ENCODE measurements at places on chromosomes 5 and 9.

DNA sequence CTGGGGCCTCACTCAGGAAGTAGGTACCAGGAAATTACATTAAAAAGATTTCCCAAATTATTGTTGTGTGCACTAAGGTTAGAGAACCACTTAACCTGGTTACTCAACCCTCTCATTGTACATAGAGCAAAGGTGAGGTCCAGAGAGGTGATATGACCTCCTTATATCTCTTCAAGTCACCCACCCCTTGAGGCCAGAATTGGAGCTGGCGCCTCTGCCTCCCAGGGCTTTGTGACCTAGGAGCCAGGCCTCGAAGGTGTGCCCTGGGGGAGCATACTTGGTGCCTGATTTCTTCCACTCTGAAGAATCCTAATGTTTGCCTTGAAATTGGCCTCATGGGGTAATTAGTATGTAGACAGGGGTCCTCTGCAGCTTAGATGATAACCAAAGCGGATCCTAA, 95.1 kb upstream of the CTSL start:
- no peak for DNase-seq

GRCh38 chr5:158451203-158451992, 592.5 kb upstream of the CLINT1 start:
- no peak for DNase-seq

DNA sequence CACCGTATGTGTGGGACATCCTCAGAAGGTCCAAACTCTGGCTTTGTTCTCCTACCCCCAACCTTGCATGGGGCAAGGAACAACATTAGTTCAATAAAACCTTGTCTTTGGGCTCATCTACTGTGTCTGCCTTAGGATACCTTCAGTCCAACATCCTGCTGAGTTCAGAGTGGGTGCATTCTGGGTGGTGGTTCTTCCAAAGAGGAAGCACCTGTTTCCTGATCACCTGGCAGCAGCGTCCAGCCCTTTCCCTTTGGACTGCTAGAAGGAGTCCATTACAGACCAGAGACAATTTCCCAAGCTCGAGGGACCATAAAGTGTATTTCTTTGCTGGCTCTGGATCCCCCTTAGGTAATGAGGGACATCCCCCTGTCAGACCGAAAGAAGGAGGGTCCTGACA, 154.1 kb downstream of the SEMA6A start:
- DNase-seq = no peak

DNA sequence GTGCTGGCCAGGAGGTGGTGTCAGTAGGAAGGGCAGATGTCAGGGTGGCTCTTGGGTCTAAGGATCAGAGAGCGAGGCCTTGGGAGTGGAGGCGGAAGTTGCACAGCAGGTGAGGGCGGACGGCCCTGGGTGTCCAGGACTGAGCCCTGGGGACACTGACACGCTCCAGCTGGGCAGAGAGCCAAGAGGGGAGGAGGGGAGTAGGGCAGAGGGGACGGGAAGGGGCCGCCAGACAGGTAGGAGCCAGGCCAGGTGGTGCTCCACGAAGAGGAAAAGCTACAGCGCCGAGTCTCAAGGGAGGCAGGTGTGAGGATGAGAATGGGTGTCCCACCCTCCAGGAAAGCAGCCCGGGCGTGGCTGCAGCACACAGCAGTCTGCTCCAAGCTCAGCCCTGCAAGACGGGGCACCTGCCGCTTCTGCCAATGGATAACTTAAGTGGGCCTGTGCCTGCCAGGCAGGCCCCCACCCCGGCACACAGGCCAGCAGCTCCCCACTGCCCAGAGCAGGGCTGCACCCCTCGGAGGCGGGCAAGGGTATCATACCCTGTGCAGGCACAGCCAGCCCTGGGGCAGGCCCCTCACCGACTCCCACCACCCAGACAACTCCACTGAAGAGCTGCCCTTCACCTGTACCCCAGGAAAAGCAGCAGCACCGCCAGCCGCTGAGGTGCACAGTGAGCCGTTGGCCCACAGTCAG, 4.9 kb downstream of the TPRN start:
- DNase-seq = no peak

GRCh38 chr5:141821430-141821925, 56.7 kb downstream of the PCDH1 start:
- DNase-seq = no peak

DNA sequence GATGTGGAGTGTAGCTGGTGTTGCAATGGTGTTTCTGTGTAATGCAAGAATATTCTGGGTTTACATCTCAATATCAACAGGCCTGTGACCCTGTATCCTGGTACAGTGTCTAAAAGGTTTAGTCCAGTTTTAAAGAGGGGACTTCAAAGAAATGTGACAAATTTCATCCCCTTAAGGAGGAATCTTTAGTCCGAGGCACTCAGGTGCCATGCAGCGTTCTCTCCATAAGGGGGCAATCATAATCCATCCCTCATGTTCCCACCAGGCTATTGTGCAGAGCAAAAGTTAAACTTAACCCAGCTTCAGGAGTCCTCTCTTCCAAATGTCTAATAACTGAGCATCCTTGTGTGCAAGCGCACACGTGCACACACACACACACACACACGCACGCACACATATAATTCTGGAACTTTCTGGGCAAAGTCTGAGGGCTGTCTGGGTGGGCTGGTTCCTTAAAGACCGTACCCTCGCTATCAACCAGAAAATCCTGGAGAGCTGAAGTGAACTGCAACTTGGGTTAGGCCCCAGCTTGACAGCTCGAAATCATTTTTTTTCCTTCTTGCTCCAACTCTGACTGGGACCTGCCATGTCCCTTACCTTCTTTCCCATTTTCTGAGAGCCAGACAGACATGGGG, 46.0 kb downstream of the CRB2 start:
- no peak for DNase-seq

DNA sequence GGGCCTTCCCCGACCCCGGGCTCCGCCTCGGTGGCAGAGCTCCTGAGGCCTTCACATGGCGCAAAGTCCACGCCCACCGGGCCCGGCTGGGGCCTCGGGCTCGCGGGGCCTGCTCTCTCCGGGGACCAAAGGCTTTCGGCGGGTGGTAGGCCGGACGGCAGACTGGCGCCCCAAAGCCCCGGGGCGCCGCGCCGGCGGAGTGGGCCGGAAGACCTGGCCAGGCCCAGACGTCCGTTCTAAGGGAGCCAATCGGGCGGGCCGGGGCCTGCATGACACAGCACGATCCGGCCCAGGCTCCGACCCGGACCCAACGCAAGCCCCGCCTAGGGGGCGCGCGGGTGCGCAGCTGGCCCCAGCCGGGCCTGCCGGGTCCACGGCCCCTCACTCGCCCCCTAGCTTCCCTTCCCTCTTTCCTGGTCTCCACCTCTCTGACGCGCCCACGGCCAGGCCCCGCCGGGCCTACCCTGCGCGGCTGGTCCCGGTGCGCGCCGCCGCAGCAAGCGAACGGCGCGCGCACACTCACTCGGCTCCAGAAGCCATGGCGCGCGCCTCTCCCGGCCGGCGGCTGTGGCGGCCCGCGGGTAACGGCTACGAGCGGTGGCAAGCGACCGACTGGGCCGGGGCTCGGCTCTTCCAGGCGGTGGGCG, 488 bp downstream of the VCP start:
- peak; percentile 50 for DNase-seq

- no peak for DNase-seq
Measured at GRCh38 chr5:114727358-114727757, 365.5 kb downstream of the KCNN2 start.

DNA sequence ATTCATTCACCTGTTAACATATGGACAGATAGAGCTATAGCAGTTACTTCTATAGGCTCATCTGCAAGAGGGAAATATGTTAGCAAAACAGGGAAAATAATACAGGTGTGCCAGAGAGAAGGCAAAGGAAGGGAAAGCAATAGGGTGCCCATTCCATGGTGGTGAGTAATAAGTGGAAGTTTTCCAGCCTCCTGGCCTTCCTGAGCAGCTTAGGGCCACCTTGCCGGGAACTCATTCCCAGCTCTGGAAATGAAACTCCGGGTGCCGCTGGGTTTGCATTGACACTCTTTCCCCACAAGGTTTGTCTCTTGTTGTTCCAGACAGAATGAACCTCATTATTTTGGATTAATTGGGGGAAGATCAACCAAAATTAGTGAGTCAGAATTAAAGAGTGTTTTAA, 58.4 kb downstream of the SLC1A3 start:
- no peak for DNase-seq

DNA sequence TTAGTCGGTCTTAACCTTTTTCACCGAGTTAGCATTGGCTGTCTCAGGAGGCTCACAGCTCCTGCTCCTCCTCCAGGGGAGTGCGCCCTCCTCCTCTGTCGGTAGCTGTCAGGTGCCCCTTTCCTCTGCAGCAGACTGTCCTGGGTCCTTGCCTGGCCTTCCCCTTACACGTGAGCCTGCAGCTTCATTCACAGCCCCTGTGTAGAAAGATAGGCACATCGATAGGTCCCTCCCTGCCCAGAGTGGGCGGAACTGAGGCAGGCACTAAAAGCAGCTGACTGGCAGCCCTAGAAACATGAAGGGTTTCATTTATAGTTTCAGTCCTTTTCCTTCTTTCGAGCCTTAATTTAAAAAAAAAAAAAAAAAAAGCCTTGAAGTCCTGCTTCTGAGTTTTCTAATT, 17.2 kb downstream of the TENT4A start:
- no peak for DNase-seq

- no peak for DNase-seq
Measured at GRCh38 chr9:37085233-37085632, 35.1 kb upstream of the ZCCHC7 start.

- DNase-seq = no peak
Measured at GRCh38 chr9:70256123-70256551, 2.6 kb upstream of the SMC5 start.

GRCh38 chr9:106954974-106955850, 92.2 kb downstream of the ZNF462 start:
- DNase-seq = no peak

DNA sequence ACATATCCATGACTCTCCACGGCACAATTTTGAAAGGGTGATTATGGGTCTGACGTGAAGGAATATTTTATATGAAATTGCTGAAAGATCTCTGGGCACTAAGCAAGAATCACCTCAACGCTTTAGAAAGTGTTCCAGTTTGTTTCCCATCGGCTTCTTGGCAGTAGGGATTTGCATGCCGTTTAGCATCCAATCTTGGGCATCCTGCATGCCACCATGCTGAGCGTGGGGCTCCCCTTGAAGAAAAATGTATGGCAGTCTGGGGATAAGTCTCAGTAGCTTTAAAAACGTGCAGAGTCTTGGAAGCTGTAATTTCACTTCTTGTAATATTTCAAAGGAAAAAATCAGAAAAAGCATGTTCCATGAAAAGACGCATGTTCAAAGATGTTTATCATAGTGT, 151.7 kb downstream of the DMRT2 start:
- DNase-seq = no peak

DNA sequence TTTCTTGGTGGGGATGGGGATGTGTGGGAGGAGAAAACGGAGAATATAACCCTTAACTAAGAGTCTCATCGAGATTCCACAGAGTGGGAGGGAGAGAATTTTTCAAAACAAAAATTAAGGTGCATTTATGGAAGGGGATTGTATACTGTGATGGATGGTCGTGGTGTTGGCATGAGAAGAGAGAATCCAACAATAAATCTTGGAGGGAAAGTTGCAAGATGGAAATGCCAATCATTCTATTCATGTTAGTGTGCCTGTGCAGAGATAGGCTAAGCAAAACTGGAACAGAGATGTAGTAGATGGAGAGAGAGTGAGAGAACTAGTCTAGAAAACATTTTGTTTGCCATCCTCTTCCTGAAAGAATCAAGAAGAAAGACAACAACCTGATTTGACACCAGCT, 613.1 kb downstream of the EBF1 start:
- no peak for DNase-seq

GRCh38 chr9:20292002-20292401, 330.3 kb downstream of the MLLT3 start:
- no peak for DNase-seq

GRCh38 chr5:145407300-145408047, 427.7 kb downstream of the PRELID2 start:
- DNase-seq = no peak

DNA sequence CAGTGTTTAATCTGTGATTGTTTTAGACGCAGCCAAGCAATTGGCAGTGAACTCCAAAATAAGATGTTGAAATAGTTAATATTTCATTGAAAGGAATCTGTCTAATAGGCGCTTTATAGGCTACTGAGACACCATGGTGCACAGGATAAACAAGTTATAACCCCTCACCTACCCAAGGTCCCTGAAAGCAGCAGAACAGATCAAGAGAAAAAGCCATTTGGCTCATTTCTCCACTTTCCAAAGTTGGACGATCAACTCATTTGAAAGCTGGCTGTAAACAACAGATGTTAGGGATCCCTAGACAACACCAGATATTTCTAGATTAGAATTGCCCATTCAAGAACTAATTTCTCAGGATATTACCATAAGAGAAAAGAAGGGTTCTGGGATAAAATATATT, 4.9 kb downstream of the PUM3 start:
- no peak for DNase-seq

DNA sequence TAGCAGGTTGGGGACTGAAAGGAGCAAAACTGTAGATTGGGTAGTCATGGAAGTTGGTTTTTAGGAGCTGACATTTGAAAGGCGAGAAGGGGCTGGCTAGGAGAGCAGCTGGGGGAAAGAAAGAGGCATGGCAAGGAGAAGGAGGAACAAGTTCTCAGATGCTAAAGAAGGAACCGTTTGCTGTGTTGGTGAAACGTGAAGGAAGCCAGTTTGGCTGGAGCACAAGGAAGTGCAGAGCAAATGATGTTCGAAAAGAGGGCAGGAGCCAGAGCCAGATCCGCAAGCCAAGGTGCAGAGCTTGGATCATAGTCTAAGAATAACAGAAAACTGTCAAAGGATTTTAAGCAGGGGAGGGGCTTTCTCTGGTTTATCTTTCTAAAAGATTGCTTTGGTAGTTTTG, 276.6 kb downstream of the ASTN2 start:
- DNase-seq = no peak

- DNase-seq = no peak
Measured at GRCh38 chr9:136059321-136059791, 35.7 kb downstream of the NACC2 start.

DNA sequence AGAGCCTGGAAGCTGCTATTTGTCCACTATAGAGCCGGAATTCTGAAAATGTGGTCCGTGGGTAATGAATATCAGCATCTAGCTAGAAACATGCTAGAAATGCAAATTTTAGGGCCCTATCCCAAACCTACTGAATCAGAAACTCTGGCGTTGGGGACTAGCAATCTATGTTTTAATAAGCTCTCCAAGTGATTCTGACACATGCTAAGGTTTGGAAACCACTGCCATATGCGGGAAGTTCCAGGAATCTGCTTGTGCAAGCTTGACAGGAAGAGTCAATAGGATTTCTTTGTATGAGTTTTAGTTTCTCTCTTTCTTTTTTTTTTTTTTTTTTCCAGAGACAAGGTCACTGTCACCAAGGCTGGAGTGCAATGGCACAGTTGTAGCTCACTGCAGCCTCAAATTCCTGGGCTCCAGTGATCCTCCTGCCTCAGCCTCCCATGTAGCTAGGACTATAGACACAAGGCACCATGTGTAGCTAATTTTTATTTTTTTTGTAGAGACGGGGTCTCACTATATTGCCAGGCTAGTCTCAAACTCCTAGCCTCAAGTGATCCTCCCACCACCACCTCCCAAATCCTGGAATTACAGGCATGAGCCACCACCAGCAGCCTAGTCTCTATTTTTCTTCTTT, 26.4 kb upstream of the CARNMT1 start:
- DNase-seq = no peak

GRCh38 chr5:18397891-18398290, 763.6 kb downstream of the TAF11L14 start:
- no peak for DNase-seq

- DNase-seq = no peak
Measured at GRCh38 chr5:174159327-174160114, 114.0 kb downstream of the NSG2 start.

GRCh38 chr5:97553604-97554452, 370.8 kb upstream of the RIOK2 start:
- DNase-seq = no peak

GRCh38 chr5:178461004-178461730, 129.0 kb downstream of the COL23A1 start:
- no peak for DNase-seq

GRCh38 chr5:176781054-176781375, 29.3 kb upstream of the UNC5A start:
- DNase-seq = no peak
